Non-pigmented ciliary epithelial cell (primary cell): ENCODE measurements at places on chromosomes 5 and 9.
A peak's percentile ranks its signal among the peaks of the same experiment; 100 is the strongest.

DNA sequence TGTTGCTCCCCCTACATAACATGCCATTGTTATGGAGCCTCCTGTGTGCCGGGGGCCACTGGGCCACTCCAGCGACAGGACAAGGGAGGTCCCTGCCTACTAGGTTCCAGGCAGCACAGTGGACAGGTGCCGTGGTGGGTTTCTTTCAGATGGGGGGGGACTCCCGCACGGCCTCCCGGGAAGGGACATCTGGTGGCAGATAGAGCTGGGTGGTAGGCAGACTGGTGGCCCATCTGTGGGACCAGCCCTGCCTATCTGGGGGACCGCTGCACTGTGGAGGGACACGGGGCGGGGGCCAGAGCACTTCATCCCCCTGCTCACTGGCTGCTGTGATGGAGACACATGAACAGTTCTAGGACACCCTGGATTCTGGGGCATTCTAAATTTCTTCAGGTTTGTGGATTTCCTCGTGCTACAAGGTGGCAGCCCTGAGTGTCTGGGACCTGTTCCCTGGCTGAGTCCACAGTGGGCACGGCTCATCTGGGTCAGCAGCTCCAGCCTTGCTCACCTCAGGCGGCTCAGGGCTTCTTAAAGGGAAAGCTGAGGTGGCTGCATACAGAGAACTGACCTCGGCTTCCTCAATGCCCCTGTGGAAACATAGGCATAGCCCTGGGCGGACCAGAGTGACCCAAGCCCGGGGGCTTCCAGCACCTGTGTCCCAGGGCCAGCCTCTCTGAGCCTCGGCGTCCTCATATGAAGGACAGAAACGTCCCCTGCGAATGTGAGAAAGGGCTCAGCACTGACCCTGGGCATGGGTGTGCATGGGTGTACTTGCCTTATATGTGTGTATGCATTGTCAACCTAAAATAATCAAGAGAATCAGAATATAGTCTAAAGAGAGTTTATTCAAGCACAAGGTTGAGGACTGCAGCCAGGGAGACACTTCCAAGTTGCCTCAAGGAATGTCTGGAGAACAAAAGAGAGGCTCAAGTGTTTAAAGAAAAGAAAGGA, 22.5 kb downstream of the FGD3 start:
- no peak for DNase-seq

GRCh38 chr9:33177086-33177485, 9.9 kb upstream of the B4GALT1 start:
- DNase-seq, result no peak

- no peak for DNase-seq
These were observed 10.3 kb downstream of the PDLIM7 start for GRCh38 chr5:177487144-177487543.

DNA sequence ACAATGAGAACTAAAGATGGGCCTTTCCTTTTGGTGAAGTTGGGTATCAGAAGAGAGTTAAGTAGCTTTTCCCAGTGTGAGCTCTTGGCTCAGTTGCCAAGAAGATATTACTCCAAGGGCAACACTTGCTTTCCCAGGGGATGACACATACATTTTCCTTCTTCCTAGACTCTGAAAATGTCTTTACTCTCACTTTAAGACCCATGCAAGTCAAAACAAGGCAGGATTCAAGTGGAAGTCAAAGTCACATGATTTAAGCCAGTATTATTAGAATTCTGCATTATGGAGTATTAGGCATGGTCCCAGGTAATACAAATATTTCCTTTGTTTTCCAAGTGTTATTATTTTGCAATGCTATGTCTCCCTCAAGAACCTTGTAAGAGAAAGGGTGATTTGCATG, 175.1 kb downstream of the PPP2R2B start:
- DNase-seq, result no peak

DNA sequence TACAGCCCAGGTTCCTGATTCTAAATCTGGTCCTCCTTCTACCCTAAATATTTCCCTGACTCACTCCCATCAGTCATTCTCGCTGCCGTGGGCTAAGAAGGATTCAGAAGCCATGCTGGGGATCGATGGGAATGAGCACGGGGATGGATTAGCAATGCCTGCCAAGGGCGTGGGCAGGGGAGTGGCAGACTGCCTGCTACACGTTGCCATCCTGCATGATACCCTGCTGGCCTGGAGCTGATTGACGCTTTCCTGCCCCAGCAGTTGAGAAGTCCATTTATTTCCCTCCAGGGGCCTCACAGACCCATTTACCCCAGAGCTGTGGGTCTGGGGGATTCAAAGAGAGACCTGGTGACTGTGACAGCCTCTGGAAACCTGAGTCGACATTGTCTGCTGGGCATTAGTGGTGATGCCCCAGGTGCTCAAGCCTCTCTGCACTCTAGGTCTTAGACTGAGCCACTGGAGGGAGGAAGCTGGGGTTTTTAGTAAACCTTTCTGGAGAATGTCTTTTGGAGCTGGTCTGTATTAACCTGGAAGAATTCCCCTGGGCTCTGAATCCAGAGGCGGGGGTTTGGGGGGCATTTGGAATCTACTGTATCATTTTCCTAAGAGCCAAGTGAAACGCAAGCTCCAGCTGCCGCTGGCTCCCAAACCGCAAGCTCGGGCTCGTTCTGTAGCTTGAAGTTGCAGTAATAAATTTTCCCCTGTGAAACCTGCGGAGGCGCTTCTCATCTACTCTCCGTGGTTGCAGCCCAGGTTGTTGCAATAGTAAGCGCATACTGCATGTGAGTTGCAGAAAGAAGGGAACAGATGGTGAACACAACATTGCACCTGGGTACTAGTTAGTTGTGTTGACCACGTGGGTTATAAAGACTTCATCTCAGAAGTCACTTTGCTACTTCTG, 76.3 kb upstream of the RAPGEF1 start:
- DNase-seq, result no peak

DNA sequence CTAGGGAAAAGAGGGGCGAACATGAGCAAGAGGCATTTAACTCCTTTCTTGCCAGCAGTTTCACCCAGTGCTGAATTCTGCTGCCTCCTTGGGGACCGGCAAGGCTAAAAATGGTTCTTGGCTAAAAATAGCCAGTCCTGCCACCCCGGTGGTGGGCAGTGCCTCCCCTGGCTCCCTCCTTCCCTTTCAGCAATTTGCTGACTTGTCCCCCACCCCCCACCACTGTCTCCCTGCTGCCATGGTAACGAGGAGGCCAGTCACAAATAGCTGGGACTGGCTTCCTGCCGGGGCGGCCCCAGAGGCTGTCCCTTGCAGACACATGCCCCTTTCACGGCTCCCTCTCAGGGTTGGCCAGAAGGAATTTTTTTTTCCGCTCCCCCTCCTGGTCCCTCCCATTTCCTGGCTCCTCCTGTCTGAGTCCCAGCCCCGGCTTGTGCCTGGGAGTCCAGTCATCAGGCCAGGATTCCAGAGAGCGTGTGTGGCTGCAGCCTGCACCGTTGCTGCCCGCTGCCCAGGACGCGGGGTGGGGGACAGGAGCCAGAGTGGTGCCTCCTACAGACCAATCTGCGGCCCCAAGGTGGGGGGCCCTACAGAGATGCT, 130.3 kb downstream of the RGS3 start:
- DNase-seq, result peak; percentile 94

GRCh38 chr5:59293700-59294099, 599.8 kb downstream of the PDE4D start:
- no peak for DNase-seq

GRCh38 chr5:98770209-98770910, 3.1 kb upstream of the RGMB start:
- no peak for DNase-seq

GRCh38 chr5:153969563-153969895, 69.2 kb downstream of the FAM114A2 start:
- DNase-seq, result no peak

DNA sequence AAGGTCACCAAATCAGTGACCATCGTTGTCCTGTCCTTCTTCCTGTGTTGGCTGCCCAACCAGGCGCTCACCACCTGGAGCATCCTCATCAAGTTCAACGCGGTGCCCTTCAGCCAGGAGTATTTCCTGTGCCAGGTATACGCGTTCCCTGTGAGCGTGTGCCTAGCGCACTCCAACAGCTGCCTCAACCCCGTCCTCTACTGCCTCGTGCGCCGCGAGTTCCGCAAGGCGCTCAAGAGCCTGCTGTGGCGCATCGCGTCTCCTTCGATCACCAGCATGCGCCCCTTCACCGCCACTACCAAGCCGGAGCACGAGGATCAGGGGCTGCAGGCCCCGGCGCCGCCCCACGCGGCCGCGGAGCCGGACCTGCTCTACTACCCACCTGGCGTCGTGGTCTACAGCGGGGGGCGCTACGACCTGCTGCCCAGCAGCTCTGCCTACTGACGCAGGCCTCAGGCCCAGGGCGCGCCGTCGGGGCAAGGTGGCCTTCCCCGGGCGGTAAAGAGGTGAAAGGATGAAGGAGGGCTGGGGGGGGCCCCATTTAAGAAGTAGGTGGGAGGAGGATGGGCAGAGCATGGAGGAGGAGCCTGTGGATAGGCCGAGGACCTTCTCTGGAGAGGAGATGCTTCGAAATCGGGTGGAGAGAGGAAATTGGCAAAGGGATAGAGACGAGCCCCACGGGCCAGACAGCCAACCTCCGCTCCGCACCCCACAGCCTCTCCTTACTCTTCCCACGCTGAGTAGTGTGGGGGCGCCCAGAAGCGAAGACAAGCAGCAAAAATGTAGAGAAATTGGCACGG, 1.7 kb downstream of the RXFP3 start:
- no peak for DNase-seq

GRCh38 chr9:89999176-89999533, 394.3 kb downstream of the GADD45G start:
- no peak for DNase-seq

- peak; percentile 81 for DNase-seq
These were observed at the start of gene C5orf34 for GRCh38 chr5:43514816-43515677. TSS of gene C5orf34 (minus strand) at chr5:43515148. CDS start at chr5:43509339, 5,809 bp downstream.

GRCh38 chr9:93587651-93588347, 11.4 kb downstream of the PHF2 start:
- DNase-seq, result no peak

DNA sequence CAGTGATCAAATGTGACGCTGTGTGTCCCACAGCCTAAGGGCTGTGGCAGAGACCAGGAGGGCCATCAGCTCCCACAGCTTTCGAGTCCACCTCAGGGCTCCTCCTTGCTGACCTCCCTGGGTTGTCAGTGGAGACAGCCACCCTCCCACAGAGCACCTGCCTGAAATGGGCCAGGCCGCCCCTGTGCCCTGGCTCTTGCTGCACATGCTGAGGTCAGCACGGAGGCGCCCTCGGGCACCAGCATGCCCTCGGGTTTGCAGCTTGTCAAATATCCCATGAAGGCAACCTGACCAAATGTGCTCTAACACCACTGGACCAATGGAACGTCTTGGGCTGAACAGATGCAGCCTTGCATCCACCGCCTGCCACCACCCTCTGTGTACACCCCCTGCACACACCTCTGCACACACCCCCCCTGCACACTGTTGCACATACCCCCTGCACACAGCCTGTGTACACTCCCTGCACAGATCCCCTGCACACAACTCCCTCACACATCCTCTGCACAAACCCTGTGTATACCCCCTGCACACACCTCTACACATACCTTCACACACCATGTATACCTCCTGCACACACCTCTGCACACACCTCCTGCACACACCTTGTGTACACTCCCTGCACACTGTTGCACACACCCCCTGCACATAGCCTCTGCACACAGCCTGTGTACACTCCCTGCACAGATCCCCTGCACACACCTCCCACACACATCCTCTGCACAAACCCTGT, 2.0 kb upstream of the CEP72 start:
- DNase-seq, result no peak

GRCh38 chr9:137195525-137196220, 4.9 kb downstream of the TPRN start:
- no peak for DNase-seq
